Testis (tissue), 5 donors: ENCODE measurements at places on chromosomes 6 and 20.

DNA sequence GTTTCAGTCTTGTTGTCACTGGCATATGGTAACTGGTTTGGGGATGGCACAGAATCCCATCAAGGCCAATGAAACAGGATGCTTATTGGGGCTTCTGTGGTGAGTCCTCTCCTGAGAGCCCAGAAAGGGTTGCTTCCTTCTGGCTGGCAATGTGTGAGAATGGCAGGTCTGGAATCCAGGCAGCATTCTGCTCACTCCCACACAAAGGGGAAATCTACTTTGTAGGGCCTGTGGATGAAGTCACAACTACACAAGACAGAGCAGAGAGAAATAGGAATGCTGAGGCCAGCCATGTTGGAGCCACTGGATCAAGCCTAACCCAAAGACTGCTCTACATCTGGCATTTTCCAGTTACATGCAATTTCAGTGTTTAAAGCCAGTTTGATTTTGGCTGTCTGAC is 15.7 kb downstream of the PLAGL2 start:
- H3K4me3 ChIP-seq: no peak overlapping the region
- H3K4me1 ChIP-seq: peaks cover 28% of the 10 kb centered on the region
- no peak overlapping the region for H3K27ac ChIP-seq
- no peaks in the 10 kb centered on the region for H3K27me3 ChIP-seq

- no peaks in the 10 kb centered on the region for H3K36me3 ChIP-seq
- H3K4me1 ChIP-seq: no peaks in the 10 kb centered on the region
- no peaks in the 10 kb centered on the region for H3K27me3 ChIP-seq
- no peak overlapping the region for H3K27ac ChIP-seq
These were observed 37.6 kb downstream of the TTLL9 start for GRCh38 chr20:31908016-31908415.

- H3K27me3 ChIP-seq: no peaks in the 10 kb centered on the region
- H3K4me3 ChIP-seq: no peak overlapping the region
These were observed 146.5 kb upstream of the ZNF217 start for GRCh38 chr20:53739799-53740785.

GRCh38 chr6:30238178-30238795 is 25.1 kb upstream of the TRIM26 start:
- no peak overlapping the region for H3K27ac ChIP-seq
- no peak for DNase-seq
- H3K4me1 ChIP-seq: no peaks in the 10 kb centered on the region
- H3K27me3 ChIP-seq: no peaks in the 10 kb centered on the region

DNA sequence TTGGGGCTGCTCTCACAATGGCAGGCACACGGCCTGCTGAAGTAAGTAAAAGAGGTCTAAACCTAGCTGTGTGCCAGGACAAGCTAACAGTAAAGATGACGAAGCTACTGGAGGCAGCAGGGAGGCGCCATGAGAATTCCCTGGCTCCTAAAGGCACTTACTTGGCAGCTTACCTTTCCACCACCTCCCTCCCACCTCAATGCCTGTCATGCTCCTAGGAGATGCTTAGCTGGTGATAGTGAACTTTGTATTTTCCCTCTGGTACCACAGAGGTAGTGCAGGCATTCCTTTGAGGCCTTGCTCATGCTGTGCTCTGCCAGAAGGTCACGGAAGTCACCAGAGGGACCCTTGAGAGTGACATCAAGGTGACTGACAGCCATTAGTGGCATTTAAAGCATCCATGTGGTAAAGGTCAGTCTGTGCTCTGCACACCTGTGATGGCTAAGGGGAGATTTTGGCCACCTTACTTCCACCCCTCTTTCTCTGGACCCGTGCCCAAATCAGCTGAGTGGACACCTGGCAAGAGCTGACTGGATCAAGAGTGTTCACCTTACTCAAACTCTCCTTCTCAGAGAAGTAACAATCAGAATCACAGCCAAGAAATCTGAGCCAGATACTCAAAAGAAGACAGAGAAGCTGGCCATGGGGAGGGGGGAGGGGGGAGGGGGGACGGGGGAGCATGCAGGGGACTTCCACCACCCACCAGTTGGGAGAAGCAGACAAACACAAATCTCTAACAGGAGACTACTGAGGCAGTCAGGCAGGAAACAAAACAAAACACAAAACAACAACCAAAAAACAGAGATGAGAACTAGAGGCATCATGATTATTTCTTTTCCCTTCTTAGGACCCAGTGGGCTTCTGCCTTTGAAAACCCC is 2.9 kb downstream of the FKBP1A start:
- H3K27me3 ChIP-seq: no peaks in the 10 kb centered on the region
- peak overlapping the region; percentile 11 for H3K27ac ChIP-seq
- no peak for DNase-seq
- H3K36me3 ChIP-seq: no peaks in the 10 kb centered on the region

DNA sequence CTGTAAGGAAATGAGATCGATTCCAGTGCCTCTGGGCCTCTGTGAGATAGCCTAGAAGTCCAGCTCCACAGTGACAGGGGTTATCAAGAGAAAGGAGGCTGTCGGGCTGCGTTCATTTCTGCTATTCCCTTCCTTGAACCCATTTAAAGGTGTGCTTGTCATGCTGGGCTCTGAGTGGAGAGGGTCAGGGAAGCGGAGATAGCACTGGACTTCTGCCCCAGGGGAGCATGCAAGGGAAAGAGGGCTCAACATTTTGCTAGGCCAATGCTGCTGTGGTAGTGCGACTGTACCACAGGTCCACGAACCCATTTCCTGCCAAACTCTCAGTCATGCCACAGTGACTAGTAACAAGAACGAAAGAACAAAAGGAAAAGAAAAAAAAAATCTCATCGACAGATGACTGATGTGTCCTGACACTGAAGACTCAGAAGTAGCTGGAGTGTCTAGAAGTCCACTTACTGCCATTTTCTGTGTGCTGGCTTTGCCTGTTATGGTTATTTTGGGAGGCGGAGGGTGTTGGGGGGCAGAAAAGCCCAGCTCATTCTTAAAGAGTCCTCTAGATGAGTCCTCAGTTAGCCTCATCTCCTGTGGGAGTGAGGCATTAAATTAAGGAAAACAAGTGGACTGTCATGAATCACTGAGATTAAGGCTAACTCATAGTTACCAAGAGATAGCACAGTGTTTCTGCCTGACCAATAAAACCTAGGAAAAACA is 8.1 kb downstream of the NEDD9 start:
- H3K4me3 ChIP-seq: no peak overlapping the region
- DNase-seq: no peak
- H3K27me3 ChIP-seq: no peaks in the 10 kb centered on the region
- H3K36me3 ChIP-seq: no peaks in the 10 kb centered on the region
- H3K4me1 ChIP-seq: peaks cover 17% of the 10 kb centered on the region
- no peak overlapping the region for H3K27ac ChIP-seq

DNA sequence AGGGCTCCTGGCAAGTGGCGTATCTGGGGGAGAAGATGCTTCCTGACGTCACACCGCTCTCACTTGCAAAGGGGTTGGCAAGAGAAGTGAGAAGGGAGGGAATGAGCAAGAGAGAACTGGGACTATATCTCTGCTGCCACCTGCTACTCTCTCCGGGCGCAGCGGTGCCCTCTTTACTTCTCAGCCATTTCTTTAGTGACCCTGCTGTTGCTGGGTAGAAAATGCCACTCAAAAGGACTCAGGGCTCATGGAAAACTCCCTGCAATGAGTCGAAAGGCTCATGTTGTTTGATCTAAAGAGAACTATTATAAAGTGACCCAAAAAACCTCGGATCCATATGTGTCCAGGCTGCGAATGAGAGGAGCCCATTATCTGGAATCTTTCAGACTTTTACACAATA is 401.8 kb downstream of the SAMD5 start:
- no peak overlapping the region for H3K27ac ChIP-seq
- H3K4me3 ChIP-seq: no peak overlapping the region
- no peak for DNase-seq
- no peaks in the 10 kb centered on the region for H3K36me3 ChIP-seq
- no peaks in the 10 kb centered on the region for H3K4me1 ChIP-seq
- no peaks in the 10 kb centered on the region for H3K27me3 ChIP-seq

DNA sequence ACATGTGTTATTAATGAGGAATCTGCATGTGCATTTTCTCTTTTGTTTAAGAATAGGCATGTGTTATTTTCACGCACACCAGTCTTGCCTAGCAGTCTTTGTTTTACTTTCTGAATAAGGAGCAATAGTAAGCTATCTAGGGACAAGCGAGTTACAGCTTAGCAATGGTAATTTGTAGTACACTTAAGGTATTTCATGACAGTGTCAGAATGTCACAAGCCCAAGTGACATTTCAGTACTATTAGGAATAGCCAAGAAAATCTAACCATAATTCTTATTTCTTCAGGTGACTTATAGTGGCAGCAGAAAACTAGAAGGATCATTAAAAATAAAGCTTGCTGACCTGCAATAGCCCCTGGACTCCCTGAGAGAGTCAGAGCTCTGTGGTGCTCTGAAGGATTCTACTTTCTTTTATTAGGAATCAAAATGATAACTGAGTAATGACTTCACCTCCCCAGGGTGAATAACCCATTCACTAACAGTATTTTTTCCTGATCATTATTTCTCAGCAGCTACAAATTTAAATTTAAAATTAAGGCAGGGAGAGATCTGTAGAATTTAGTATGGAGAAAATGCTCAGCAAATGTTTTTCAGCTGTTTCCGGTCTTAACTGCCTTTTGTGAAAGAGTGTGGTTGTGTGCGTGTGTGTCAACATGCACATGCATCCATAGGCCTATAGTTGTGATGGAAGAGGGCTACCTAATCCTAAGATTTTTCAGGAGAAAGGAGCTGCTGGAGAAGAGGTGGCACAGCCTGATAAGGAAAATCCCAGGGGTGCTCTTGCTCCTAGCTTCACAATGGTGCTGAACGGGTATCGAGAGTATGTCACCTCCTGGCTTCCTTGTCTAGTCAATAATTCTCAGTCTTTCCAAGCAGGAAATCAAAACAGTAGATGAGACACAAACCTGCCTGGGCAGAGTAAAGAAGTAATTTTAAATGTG is 90.0 kb upstream of the BEND3 start:
- DNase-seq: no peak
- H3K4me1 ChIP-seq: no peaks in the 10 kb centered on the region
- no peak overlapping the region for H3K4me3 ChIP-seq
- H3K36me3 ChIP-seq: no peaks in the 10 kb centered on the region
- H3K27ac ChIP-seq: no peak overlapping the region
